ENCODE measurements at places on chromosomes 5 and 9.

DNA sequence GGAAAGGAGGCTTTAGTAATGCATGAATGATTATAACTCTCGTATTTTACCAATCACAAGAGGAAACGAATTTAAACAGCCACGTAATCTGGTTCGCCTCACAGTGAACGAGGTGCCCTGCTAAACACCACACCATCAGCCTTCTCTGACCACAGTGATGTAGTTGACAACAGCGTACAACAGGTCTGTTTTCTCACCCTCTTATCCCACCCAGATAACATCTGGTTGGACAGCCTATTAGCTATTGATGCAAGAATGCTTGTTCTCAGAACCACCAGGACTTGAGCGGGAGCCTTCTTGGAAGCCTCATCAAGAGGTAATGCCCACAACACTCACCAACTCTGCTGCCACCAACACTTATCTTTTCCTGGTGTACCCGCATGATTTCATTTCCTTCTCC, 23.3 kb downstream of the SLC1A3 start:
- DNase-seq = no peak

- DNase-seq = peak; percentile 39
Measured at GRCh38 chr5:127562252-127562651, 44.8 kb downstream of the PRRC1 start.

GRCh38 chr9:68794898-68795297, 89.9 kb downstream of the PIP5K1B start:
- DNase-seq = peak; percentile 23

GRCh38 chr9:132169672-132170392, 8.0 kb downstream of the NTNG2 start:
- peak; percentile 48 for DNase-seq

GRCh38 chr5:61631438-61631941, 299.4 kb downstream of the ZSWIM6 start:
- DNase-seq = no peak

DNA sequence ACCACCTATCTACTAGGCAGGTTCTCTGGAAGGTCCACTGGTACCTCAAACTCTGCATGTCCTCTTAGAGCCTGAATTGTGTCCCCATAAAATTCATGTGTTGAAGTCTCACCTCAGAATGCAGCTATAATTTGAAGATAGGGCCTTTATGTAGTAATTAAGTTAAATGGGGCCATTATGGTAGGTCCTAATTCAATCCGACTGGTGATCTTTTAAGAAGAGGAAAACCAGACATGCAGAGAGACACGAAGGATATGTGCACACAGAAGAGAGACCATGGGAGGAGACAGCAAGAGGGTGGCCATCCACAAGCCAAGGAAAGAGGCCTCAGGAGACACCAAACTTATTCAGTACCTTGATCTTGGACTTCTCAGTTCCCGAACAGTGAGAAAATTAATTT, 345.4 kb downstream of the ENC1 start:
- DNase-seq = no peak

GRCh38 chr5:89216606-89217005, 333.6 kb upstream of the MEF2C start:
- no peak for DNase-seq

- DNase-seq = no peak
Measured at GRCh38 chr5:76210946-76211345, 127.8 kb downstream of the SV2C start.

- DNase-seq = no peak
Measured at GRCh38 chr5:135916638-135917263, 21.1 kb upstream of the IL9 start.

GRCh38 chr9:133602277-133602676, 6.9 kb downstream of the FAM163B start:
- no peak for DNase-seq

- DNase-seq = no peak
Measured at GRCh38 chr5:74954919-74955318, 88.7 kb upstream of the FAM169A start.

- no peak for DNase-seq
Measured at GRCh38 chr9:8365029-8365428, 565.5 kb upstream of the DMAC1 start.

DNA sequence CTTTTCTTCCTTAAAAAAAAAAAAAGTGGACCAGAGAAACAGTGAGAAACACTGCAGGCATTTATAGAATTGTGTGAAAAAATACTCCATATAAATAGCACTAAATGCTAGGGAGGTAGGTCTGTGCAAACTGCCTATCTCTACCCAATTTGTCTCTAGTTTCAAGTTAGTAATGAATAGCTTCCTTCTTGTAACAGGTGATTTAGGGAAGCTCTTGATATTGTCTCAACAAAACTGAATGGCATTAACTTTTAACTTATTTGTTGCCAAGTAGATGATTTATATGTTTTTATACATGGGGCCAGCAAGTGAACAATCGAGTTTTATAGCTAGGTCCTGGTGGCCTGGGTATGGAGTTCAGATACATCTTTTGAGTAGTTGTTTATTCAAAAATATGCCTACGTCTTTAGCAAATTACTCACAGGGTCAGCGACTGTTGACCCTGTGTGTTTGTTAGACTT, 283.6 kb downstream of the NR3C1 start:
- DNase-seq = no peak

- no peak for DNase-seq
Measured at GRCh38 chr5:173029499-173029921, 26.6 kb upstream of the CREBRF start.

DNA sequence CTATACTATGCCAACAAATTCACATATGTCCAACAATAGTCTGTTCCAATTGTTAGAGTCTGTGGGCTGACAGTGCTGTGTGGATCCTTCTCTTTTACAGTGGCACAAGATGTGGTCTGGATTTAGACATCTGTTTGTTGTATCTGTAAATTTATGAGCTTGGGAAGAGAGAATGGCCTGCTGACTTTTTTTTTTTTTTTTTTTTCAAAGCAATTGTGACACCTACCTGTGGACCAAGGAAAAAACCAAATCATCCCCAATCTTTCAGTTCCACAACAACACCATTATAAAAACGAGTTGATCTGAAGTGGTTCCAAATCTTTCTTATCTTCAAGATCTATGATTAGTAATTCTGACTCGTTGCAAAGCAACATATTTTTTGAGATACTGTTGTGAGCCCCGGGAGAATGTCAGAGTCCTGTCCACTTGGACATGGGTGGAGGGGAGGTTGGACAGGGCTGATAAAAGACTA, 4.9 kb downstream of the IRX2 start:
- DNase-seq = peak; percentile 57

- DNase-seq = peak; percentile 72
Measured at GRCh38 chr5:129771058-129771838, 23.4 kb downstream of the MINAR2 start.

- no peak for DNase-seq
Measured at GRCh38 chr9:33111631-33112030, 35.2 kb upstream of the SMU1 start.

DNA sequence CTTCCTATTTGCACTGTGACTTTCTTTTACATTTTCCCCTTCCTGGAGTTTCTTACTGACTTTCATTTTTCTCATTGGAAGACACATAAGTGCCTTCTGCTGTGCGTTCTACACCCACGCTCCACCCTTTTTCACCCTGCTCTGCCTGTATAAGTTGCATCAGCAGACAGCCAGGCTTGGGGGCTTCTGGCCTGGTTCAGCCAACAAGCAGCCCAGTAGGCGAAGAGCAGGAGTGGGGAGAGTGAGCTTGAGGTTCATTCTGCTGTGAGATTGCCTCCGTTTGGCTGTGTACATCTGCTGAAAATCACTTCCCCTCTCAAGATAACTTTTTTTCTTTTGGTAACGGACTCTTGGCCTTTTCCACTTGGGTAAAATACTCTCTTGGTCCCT, 38.4 kb downstream of the RASGRF2 start:
- DNase-seq = no peak

GRCh38 chr9:101417389-101417788, 18.2 kb downstream of the ALDOB start:
- no peak for DNase-seq

DNA sequence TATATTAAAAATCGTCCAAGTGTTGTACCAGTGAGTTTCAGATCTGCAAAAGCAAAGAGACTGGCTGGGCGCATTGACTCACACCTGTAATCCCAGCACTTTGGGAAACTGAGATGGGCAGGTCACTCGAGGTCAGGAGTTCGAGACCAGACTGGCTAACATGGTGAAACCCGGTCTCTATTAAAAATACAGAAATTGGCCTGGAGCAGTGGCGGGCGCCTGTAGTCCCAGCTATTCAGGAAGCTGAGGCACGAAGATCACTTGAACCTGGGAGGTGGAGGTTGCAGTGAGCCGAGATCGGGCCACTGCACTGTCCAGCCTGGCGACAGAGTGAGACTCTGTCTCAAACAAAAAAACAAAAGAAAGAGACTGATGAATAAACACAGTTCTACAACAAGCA, 18.3 kb upstream of the B4GALT1 start:
- no peak for DNase-seq

- no peak for DNase-seq
Measured at GRCh38 chr5:120678279-120678678, 214.2 kb downstream of the PRR16 start.

DNA sequence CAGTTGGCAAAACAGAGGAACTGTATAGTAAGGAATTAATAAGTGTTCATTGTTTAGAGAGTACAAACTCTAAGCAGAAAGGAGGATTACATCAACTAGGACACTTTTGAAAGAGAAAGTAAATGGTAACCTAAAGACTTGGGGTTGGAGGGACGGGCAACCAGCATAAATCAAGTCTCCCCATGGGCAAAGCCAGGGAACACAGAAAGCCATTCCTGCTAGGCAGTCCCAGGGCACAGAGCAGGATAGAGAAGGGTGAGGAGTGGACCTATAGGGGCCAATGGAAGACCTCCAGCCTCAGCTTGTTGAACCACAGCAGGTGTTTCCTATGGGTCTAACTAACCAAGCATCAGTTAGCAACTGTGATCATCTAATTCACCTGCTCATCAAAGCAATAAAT, 9.2 kb upstream of the ERAP1 start:
- no peak for DNase-seq

DNA sequence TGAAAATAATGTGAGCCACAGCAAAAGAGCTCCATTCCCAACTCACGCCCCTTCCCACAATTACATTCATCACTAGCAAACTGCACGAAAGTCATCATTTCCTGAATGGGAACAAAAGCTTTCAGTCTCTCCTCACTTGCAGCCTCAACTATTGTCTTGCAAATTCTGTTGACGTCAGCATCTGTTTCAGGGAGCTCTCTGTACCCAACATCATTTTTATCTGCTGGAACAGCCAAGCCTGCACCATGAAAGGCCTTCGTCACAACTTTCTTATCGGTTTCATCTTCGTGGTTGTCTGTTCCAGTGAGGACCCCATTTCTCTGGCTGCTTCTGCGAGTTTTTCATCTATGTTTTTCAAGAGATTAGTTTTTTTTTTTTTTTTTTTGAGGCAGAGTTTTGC, 14.3 kb upstream of the RNF130 start:
- no peak for DNase-seq

DNA sequence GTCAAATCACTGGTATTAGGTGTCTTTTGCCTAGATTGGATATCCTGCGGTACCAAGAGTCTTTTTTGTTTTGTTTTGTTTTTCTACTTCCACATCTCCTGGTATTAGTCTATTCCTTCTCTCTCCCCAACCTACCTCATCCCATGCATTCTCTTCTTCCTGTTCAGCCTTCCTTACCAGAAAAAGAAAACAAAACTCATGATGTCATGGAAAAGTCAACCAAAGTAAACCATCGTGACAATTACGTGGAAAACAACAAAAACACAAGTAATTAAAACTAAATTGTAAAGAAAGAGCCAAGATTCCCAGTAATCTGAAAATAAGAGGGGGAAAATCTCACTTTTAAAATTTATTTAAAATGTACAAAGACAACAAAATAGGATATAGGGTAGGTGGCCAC, 38.3 kb downstream of the TMEM167A start:
- no peak for DNase-seq

DNA sequence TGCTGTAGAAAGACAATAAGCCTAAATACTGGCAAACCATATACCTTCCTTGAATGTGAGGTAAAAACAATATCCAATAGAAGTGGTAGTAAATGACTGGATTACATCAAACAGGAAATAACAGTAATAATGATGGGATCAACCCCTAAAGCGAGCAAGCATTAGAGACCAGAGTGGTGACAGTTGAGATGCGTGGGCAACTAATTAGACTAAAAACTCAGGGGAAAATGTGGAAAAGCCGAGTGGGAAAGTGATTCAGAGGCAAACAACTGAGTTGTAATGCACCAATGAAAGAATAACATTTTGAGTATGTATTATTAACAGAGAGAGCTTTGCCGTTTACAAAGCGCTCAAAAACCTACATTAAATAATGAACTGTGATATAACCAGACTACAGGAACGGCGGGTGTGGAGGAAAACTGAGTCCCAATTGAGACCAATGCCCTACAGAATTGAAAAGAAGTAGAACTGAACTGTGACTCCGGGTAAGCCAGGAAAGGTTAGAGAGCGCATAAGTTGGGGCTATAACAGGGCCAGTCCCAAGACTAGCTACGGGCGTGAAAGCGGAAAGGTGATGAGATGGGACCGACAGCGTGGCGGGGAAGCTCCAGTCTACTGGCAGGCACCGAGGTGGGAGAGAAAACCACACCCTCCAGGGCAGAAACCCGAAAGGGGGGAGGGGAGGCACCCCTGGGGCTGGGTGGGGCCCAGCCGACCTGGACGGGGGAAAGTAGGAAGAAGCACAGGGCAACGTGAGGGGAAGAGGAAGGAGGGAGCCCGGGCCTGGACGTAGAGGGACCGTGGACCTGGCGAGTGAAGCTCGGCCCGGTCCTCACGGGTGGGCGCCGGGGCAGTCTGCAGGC, 592 bp downstream of the UBAP2 start:
- no peak for DNase-seq

DNA sequence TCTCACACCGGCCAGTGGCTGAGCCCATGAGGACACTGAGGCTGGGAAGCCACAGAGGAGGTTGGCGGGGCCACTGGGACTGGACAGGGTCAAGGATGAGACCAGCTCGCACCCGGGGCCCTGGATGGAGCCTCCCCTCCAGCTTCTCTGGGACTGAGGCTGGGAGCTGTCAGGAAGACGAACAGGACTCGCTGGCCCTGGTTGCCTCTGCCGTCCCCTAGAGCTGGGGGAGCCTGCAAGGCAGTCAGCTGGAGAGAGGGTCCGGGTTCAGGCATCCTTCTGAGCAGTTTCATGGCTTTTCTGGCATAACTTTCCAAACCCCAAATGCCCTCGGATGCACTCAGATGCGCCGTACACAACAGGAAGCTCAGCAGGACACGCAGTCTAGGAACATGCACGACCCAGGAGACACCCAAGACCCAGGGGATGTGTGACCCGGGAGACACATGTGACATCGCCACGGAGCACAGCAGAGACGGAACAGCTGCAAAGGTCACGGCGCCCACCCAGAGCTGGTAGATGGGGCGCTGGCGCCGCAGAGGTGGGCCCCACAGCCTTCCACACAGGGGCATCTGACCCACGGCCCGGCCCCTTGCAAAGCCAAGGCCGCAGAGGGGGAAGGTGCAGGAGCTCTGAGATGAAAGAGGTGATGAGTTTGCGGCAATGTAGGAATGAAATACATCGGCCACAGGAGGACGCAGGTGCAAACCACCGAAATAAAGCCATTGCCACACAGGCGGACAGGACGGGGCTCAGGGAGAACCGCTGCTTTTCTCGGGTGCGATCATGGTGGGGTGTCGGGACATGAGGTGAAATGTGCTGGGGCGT, 17.1 kb downstream of the TPPP start:
- DNase-seq = no peak

All from HT-29 (cell line).